ENCODE measurements at places on chromosomes 2 and 18. TPM values are rescaled to one million over a fixed set of nuclear protein-coding genes. Genes with fewer than 3 reads are reported as not detected.

GRCh38 chr2:237791977-237792727, 6.4 kb upstream of the RBM44 start:
- no peak for DNase-seq

DNA sequence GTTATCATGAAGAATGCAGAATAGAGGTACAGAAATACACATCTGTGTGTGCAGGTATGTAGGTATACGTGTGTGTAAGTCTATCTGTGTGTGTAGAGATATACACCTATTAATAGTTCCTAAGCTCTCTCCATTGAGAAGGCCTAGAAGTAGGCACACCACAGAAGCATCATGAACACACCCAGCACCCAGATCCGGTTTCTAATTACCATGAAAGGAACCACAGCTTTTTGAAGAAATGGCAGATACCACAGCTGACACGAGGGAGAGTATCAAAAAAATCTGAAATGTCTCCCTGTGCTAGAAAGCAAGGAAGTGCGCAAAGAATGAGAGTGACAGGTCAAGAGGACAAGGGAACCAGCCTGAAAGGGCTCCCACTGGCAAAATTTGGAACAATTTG, 27.7 kb upstream of the AP1S3 start:
- DNase-seq: no peak

- DNase-seq: no peak
These were observed 1279.9 kb upstream of the NRXN1 start for GRCh38 chr2:52311862-52312261.

DNA sequence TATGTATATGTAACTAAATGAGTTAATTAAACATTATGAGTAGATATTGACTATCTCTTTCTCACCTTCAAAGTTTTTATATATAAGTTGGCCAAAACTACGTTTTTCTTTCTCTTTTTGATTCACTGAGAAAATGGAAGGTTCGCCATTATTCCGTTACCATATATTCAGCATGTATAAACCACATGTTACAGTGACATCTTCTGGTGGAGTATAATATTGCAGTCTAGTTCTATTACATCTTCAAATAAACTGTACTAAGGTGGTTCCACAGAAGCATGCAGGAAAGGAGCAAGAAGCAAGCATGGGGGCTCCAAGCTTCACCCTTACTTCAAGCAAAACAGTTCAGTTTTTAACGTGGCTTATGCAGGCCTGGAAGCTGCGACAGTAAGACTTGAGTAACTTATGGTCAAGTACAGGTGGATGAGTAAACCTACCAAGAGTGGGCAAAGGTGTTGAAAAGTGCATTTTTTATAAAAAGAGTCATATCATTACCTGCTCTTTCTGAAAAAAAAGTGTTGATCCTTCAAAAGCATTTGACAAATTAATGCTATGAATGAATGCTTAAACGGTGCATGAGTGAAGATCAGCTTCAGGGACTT, 129.8 kb upstream of the RAB6C start:
- peak; percentile 46 for DNase-seq

TSPYL6 gene
- polyA plus RNA-seq: not detected

- DNase-seq: no peak
These were observed 123.9 kb downstream of the EPHA4 start for GRCh38 chr2:221448057-221448843.

DNA sequence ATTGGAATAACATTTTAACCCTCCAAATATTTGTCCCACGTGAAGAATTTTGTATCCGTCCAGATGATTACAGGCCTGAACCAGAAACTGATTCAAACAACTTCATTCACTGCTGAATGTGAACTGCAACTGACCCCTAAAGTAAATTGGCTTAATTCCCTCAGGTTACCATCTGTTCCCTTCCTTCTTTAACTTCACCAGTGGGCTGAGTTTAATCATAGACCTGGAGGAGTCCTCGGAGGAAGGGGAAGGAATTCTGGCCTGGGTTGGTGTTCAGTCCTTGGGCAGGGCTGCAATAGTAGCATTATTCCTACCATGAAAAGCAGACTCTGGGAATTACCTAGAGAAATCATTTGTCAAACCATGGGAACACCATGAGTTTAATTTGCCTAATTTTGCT, 207.4 kb downstream of the TMEM247 start:
- no peak for DNase-seq

DNA sequence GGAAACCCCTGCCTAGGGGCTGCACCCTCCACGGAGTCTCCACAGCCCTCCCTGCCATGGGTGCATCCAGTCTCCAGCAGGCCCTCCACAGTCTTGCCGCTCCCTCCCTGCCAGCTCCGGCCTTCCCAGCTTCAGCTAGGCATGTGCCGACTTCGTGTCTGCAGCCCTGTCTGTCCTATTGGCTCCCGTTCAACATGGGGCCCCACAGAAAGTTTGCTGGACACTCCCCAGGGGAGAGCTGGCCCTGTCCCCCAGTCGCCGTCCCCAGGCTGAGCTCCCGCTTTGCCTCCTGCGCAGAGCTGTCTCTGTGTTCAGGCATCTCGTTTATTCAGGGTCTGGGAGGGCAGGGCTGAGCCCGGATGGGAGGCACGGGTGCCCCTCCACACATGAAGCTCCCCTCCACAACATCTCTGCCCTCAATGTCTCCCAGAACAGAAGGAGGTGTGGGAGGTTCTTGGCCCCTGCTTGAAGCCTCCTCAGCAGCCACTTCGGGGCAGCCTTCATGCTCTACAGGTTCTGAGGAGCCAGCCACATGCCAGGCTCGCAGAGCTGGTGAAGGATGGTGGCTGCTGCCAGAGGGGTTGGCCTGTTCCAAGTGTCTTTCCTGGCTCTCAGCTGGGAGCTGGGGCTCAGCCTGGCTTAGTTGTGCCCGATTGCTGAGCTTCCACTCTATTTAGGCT, 120.1 kb upstream of the PXDN start:
- DNase-seq: no peak

C1GALT1C1L gene
- 0.51 TPM for polyA plus RNA-seq

RPE gene
- polyA plus RNA-seq: 68.4 TPM

GRCh38 chr2:209469481-209469880, 45.6 kb downstream of the MAP2 start:
- DNase-seq: no peak

GRCh38 chr2:132690664-132691303, 20.8 kb upstream of the LYPD1 start:
- peak; percentile 61 for DNase-seq

- no peak for DNase-seq
These were observed 79.0 kb downstream of the SLC66A3 start for GRCh38 chr2:11234309-11234708.

FAP gene
- polyA plus RNA-seq: 300 TPM

- DNase-seq: no peak
These were observed 38.8 kb upstream of the ACYP2 start for GRCh38 chr2:54076586-54076985.

- DNase-seq: no peak
These were observed 42.0 kb upstream of the TMEM18 start for GRCh38 chr2:719191-719590.

RAD51AP2 gene
- polyA plus RNA-seq: not detected

GRCh38 chr2:49861821-49862220, 707.5 kb upstream of the FSHR start:
- DNase-seq: no peak

- no peak for DNase-seq
These were observed 1.7 kb upstream of the CATIP start for GRCh38 chr2:218354850-218355443.

DNA sequence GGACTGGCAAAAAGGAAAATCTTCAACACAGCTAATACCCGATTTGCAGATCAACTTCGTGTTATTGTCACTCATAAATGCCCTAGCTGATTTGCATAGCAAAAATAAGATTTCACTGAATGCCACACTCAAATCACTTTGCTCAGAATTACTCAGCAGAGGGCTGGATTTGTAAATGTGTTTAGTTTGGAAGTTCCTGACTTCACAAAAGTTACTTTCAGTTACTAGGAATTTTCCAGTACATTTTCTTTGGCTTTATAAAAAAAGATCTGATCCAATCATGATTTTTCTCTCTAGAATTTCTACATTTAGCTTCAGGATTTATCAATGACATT, 433.3 kb upstream of the ID2 start:
- no peak for DNase-seq

STRN gene
- 15.5 TPM for polyA plus RNA-seq

TRIM43 gene
- polyA plus RNA-seq: not detected

GRCh38 chr2:172397148-172397834, 30.1 kb upstream of the ITGA6 start:
- no peak for DNase-seq

Data from AG04450 (cell line).